ENCODE measurements at places on chromosomes 13 and 19. TPM values are rescaled to one million over a fixed set of nuclear protein-coding genes. Genes with fewer than 3 reads are reported as not detected.

POU2F2 gene
- total RNA-seq = 2.4 TPM

FUT1 gene
- total RNA-seq = 20.3 TPM

DNA sequence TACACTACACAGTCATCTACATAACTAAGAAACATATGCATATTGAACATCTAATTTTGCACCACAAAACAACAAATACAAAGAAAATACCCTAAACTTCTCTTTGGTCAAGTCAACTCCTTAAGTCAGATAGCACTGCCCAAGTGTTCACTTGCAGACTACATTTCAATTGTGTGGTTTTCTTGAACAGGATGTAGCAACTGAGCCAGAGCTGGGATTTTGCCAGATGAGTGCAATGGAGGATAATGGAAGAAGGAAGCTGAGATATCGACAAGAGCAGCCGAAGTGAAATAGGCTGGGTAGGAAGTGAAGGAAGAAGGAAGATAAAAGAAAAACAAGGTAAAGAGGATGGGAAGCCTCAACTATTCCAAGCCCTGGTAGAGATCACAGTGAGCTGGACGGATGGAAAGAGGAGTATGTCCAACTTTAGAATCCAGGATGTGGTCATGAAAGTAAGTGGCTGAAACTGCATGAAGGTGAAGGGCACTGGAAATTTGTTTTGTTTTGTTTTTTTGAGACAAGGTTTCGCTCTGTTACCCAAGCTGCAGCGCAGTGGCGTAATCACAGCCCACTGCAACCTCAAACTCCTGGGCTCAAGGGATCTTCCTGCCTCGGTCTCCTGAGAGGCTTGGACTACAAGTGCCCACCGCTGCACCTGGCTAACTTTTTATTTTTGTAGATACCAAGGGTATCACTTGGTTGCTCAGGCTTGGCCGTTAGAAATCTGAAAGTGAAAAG is 15.0 kb downstream of the NUFIP1 start:
- H3K27me3 ChIP-seq = no peaks in the 10 kb centered on the region
- DNase-seq = no peak
- no peak overlapping the region for H3K27ac ChIP-seq

DNA sequence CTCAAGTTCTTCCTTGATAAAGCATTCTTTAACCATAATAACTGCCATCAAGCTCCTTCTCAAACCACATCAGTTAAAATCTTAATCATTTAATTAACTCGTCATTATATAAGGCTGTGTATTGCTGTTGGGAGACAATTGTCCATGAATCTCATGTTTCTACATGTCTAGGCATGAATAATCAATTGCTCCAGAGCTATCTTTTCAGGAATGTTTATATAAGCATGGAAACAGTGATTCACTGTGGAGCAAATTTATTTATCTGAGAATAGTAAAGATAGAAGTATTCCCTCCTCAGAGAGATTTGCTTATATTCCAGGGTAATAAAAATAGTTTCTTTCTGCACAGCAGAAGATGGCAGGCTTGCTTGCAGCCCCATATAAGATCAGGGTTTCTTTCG is 71.1 kb downstream of the CBY2 start:
- H3K4me3 ChIP-seq = no peak overlapping the region
- H3K27me3 ChIP-seq = no peaks in the 10 kb centered on the region
- DNase-seq = no peak
- peaks cover 57% of the 10 kb centered on the region for H3K4me1 ChIP-seq

DNA sequence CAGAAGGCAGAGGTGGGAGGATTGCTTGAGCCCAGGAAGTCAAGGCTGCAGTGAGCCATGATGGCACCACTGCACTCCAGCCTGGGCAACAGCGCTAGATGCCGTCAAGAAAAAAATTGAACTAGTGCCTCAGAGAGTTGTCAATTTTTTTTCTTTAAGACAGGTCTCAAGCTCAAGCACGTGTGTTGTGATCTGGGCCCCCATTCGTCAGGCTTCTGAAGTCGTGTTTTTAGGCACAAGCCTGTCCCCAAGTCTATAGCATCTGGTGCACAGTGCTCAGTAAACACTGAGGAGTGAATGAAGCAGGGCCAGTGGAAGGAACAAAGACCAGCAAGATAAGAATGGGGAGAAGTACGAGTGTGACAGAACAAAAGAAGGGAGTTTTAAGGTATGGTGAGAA is 23.7 kb upstream of the LAMP1 start:
- no peaks in the 10 kb centered on the region for H3K36me3 ChIP-seq
- H3K27ac ChIP-seq = no peak overlapping the region
- H3K4me3 ChIP-seq = no peak overlapping the region
- no peaks in the 10 kb centered on the region for H3K27me3 ChIP-seq

DNA sequence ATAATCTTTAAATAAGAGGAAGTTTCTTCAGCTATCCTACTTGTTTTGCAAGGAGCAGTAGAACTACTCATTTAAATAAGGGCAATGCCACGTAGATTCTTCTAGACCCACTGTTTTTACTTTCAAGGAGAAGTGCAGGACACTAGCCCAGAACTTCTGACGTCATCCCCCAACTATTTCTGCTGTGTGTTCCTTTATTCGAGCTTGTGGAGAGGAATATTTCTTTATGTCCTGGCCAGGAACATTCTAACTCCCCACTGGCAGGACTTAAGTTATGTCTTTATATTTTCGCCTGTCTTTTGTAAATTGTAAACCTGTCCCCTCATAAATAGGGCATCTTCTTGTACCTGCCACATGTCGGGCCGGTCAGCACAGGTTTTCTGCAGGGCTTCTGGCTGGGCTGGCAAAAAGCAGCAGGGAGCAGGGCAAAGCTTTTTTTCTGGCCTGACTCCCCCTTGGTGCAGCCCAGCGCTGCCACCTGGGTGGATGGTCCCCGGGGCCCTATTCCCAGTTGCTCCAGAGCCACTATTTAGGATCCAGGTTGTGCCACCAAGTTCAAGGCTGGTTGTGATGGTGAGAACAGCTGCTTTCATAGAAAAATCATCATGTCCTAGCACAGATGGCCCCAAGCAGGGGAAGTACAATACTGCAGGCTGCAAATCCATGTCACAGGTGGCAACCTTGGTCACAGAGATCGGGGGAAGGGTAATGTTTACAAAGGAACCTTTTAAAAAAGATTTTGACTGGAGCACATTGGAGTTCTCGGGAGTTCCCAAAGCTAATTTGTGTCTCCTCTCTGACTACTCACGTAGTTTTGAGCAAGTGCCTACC is 1.8 kb downstream of the MBNL2 start:
- no peaks in the 10 kb centered on the region for H3K36me3 ChIP-seq
- H3K4me1 ChIP-seq = peaks cover 23% of the 10 kb centered on the region
- peaks cover 65% of the 10 kb centered on the region for H3K27me3 ChIP-seq
- H3K4me3 ChIP-seq = peak overlapping the region; percentile 48
